ENCODE measurements at places on chromosomes 6 and 20. TPM values are rescaled to one million over a fixed set of nuclear protein-coding genes. Genes with fewer than 3 reads are reported as not detected.

The SAYSD1 gene
- polyA plus RNA-seq = 28.2 TPM

The SLC35D3 gene
- 6.1 TPM for polyA plus RNA-seq

DNA sequence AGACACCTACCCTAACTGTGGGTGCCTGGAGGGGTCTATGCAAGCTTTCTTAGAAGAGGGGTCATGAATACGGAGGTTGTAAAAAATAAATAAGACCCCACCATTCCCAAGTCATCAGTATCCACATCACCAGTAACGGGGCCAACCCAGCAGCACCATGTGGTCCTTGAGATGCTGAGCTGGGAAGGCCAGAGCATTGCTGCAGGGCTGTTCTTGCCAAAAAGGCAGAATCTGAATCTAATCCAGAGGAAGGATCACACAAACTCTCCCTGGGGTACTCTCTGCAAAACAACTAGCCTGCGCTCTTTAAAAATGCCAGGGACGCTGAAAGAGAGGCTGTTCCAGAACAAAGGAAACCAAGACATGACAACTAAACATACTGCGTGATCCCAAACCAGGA is 43.2 kb downstream of the SSR1 start:
- no peak for DNase-seq

GRCh38 chr6:130666786-130667185 is 160.4 kb upstream of the SMLR1 start:
- no peak for DNase-seq

DNA sequence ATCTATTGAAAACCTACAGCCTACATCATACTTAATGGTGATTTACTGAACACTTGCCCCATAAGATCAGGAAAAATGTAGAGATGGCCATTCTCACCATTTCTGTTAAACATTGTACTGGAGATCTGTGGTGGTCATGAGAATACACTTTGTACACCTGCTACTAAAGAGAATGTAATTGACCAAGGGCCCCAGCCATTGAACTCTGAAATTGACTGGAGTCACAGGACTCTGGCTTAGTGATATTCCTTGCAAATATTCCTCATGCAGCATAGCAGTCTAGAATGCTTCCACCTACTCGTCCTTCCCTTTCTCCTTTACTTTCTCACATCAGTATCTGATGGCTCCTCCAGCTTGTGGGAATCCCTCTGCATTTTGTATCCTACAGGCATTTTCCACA is 37.4 kb upstream of the SNX9 start:
- no peak for DNase-seq

- no peak for DNase-seq
These were observed 10.5 kb upstream of the CEP43 start for GRCh38 chr6:166988674-166989201.

All from brain (organoid and tissue), 16 donors.